ENCODE measurements at places on chromosomes 12 and 14. TPM values are rescaled to one million over a fixed set of nuclear protein-coding genes. Genes with fewer than 3 reads are reported as not detected.

Gene KRT2
- not detected for total RNA-seq

Gene SLC35F4
- not detected for total RNA-seq

Gene KRT74
- total RNA-seq, result not detected

Gene COX6A1
- 649 TPM for total RNA-seq

Gene KIF26A
- 4.6 TPM for total RNA-seq

Gene HOXC9
- 3.8 TPM for total RNA-seq

- DNase-seq, result no peak
Observed at GRCh38 chr12:127830065-127830460, 436.9 kb upstream of the TMEM132C start.

GRCh38 chr14:98035396-98035795, 1236.6 kb downstream of the BCL11B start:
- DNase-seq, result no peak

GRCh38 chr14:75234173-75235115, 44.2 kb upstream of the FOS start:
- no peak for DNase-seq

- no peak for DNase-seq
Observed at GRCh38 chr14:95273001-95273978, 46.4 kb downstream of the CLMN start.

DNA sequence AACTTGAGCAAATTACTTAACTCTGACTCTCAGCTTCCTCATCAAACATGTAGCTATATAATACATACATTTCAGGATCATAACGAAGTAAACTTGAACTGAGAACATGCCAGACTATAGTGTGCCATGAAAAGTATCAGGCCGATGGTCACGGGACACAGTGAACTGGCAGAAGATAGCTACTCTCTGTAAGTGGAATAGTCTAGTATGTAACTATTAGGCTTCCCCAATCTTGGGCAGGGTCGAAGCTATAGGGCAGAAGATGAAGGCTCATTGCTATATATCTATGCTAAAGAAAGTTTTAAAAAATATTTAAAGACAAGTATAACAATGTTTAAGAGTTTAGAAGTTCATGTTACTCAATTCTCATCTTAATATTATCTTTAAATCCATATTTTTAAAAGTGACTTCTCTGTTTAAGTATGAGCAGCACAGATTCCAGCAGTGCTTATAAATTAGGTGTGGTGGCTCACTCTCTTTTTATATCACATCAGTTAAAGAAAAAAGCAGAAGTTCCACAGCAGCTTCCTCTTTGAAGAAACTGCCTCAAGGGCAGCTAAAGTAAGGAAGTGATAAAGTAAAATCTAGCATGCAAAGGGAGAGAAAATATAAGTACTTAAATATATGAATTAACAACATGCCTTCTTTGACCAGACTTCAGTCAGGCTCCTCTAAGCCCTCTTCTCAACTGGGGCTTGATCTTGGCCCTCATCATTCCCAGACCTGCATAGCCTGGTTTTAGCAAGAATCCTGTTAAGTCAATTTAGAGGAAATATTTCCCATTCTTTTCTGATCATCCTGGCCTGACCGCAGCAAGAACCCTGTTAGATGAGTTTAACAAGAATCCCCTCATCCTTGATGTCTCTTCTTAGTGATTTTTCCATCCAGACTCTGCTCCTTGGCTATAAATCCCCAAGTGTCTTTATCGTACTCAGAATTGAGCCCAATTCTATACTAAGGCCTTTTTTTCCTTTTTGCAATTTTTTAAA, 8.4 kb upstream of the GLIPR1 start:
- DNase-seq, result no peak

GRCh38 chr14:60163693-60164092, 1.5 kb downstream of the DHRS7 start:
- no peak for DNase-seq
